ENCODE measurements at places on chromosomes 12 and 14. TPM values are rescaled to one million over a fixed set of nuclear protein-coding genes. Genes with fewer than 3 reads are reported as not detected.

- peak; percentile 73 for DNase-seq
Measured at GRCh38 chr12:131132118-131132892, 178.6 kb downstream of the ADGRD1 start.

- DNase-seq, result no peak
Measured at GRCh38 chr12:102462795-102463465, 17.4 kb downstream of the IGF1 start.

DNA sequence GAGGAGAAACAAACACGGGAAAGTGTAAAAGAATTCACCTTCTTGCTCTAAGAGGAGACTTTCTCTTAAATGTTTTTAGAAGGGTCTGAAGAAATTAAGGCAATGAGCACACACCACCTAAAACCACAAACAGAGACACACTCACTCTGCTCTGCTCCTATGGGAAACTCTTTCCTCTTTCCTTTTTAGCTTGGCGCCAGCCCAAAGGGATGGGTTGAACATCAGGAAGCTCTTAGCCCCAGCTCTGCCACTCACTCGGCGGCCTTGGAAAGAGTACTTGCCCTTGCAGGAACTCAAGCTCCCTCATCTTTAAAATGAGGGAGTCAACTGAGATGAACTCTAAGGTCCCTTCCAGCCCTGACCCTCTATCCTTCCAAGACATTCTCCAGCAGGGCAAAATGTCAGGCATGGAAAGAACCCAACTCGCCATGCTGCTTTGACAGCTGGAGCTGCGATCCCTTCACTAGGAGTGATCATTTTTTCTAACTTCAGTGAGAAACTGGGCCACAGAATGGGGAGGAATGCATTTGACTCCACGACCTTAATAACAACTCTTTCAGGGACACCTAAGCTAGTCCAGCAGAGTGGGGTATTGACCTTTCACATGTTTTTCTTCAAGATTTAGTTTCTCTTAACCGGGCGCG is 980 bp upstream of the RNASE8 start:
- no peak for DNase-seq

DNA sequence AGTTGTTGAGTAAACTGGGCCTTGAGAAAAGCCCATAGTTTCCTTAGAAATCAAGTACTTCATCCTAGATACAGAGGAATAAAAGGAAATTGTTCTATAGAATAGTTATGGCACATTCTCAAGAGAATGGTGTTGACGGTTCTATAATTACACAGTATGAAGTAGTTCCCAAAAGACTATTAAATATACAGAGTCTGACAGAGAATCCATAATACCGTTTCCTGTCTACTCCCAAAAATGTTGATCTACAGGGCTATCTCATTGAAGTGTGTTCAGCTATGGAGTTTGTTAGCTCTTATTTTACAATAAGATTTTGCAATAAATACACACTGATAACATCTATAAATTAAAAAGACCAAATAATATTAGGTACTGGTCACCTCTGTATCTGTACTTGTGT is 799.7 kb downstream of the RPS29 start:
- no peak for DNase-seq

GRCh38 chr12:119314290-119314689 is 20.2 kb upstream of the CCDC60 start:
- no peak for DNase-seq

GRCh38 chr12:89704457-89704856 is 4.2 kb downstream of the ATP2B1 start:
- DNase-seq, result no peak

- no peak for DNase-seq
Measured at GRCh38 chr12:42609605-42610004, 20.1 kb upstream of the PRICKLE1 start.

DNA sequence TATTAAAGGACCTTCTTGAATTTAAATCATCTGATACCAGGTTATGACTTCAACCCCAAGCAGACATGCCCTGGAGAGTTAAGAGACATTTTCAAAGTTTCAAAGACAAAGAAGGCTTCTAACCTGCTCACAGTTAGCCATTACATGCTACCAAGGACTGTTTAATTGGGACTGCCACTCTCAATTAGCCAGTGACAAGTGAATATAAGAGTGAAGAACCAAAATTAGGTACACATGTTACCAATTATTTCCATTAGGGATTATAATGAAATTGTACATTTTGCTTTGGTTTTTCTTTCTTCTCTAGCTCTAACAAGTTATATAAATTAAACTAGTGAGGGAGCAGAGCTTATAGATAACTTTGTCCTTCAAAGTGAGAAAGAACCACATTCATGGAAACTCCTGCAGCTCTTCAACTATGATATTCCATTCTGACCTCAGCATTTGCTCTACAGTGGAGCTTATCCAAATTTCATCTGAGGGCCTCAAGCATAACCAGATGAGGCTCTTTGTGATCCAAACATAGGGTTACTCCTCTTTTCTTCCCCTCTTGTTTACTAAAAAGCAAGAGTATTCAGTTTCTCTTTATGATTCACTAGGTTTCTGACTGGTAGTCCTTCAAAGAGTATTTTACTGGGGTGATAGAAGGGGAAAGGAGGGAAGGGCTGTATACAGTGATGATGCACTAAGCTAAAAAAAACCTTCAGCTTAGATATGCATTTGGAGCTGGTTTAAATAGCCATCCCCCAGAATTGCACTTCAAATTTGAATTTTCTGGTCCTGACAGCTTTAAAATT is 91.3 kb downstream of the DUSP6 start:
- DNase-seq, result no peak

- DNase-seq, result no peak
Measured at GRCh38 chr12:65923228-65923627, 98.9 kb downstream of the HMGA2 start.

DNA sequence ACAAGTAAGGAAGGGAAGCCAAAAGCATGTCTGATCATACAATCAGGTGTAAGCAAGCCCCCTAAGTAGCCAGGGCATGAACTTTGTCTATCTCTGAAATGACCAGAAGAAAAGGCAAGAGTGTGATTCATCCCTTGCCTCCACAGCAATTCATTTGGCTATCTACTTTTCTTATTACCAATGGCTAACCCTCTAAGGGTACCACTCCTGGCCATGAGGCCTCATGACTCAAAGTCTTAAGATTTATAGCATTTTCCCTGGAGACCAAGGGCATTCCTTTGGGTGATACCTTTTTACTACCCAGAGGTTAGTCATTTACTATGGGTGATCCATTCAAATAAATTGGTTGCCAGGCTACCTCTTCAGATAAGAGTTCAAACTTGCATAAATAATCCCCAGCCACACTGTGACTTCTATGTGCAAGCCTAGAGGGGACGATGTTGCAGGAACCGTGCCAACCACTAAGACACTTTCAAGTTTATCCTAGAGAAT is 1.5 kb upstream of the LGALS3 start:
- no peak for DNase-seq

DNA sequence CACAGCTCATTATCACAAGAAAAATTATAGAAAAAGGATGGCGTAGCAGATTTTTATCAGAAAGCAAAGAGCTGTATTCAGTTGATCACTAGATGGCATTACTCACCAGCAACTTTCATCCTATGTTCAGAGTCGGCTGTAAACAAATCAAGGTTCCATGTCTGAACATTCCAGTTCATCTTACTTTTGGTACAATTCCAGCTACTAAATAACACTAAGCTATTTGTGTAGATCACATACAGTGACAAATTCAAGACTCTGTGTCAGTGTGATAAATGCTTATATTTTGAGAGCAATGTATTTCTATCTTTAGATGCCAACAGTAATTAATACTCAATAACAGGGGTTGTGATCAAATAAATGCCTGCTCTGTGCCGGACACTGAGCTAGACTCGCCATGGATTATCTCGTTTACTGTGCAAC is 30.1 kb downstream of the NRDE2 start:
- no peak for DNase-seq

GRCh38 chr12:12499909-12500604 is 62.6 kb downstream of the DUSP16 start:
- DNase-seq, result no peak

GRCh38 chr12:102869571-102869970 is 47.5 kb downstream of the PAH start:
- no peak for DNase-seq

DNA sequence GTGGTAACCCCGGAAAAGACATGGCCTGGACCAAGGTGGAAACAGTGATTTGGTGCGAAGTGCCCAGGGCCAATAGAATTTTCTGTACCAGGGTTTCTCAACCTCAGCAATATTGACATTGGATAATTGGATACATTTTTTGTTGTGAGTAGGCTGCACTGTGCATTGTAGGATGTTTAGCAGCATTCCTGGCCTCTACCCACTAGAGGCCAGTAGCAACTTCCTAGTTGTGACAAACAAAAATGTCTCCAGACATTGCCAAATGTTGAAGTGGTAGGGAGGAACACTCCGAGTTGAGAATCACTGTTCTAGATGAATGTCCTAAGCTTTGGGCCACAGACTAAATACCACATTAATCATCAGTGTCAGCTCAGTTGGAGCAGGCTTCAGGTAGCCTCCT is 6.2 kb upstream of the CGRRF1 start:
- DNase-seq, result no peak

GRCh38 chr12:51342416-51342815 is 4.1 kb downstream of the CELA1 start:
- DNase-seq, result no peak

GRCh38 chr14:55241673-55242072 is 29.5 kb upstream of the FBXO34 start:
- no peak for DNase-seq

Gene MYF6
- total RNA-seq, result not detected

Gene DLK1
- not detected for total RNA-seq

Gene RXYLT1
- total RNA-seq, result 12.8 TPM

Gene GALNT8
- 0.84 TPM for total RNA-seq

Gene KLHL33
- total RNA-seq, result 2.7 TPM

Gene GSG1
- total RNA-seq, result not detected

Gene PPP1R36
- 0.47 TPM for total RNA-seq

Gene ASPG
- not detected for total RNA-seq

All from activated CD8-positive, alpha-beta T cell treated with anti-CD3 and anti-CD28 coated beads, Interleukin-2, amount 10 ng/mL, durations not matched to agents 7 days and 5 days (primary cell).